CD14-positive monocyte (primary cell): ENCODE measurements at places on chromosomes 12 and 14.
A peak's percentile ranks its signal among the peaks of the same experiment; 100 is the strongest.

GRCh38 chr12:127970491-127970890 lies 296.5 kb upstream of the TMEM132C start:
- DNase-seq = no peak

DNA sequence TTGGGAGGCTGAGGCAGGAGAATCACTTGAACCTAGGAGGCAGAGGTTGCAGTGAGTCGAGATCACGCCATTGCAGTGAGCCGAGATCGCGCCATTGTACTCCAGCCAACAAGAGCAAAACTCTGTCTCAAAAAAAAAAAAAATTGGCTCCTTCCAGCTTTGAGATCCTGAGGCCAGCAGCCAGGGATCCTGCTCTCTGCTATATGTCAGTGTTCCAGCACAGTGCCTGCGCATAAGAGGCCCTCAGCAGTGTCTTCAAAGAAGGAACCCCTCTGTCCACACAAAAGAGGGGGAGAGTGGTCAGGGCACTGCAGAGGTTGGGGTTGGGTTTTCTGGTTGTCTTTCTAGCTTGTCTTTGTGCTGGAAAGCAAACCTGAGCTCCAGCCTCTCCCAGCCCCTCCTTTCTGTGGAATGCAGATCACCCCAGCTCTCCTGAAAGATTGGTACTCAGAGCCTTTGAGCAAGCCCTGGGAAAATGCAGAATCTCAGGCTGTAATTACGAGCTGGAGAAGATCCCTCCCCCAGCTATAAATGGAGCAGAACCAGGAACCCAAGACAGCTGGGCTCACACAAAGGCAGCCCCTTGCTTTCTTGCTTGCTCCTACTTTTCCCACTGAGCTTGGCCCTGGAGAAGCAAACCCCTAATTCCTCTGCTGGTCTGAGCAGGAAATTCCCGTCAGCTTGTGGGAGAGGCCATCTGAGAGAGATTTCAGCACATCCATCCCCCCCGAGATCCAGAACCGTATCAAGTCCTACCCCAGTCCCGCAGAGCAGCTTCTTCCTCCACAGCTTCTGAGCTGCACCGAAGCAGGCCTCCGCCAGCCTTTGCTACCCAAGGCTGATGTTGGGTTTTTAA lies 205.7 kb downstream of the ZFP36L1 start:
- no peak for DNase-seq

DNA sequence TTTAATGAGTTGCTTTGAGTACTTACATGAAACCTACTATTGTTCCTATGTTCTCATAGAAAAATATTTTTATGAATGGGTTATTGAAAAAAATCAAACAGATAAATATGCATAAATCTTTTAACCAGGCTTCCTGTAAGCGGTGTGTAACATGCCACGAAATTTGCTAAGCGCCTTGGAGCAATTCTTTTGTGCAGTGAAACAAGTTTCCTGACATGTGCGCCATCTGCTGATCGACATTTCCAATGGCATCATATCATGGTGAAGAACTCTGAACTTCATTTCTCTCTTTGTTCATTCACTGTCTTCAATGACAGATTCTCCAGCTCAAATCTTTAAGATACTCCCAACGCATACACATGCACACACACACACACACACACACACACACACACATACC lies 145.6 kb upstream of the NAV3 start:
- DNase-seq = no peak

- DNase-seq = peak; percentile 21
Measured at GRCh38 chr14:63478010-63478409, 65.2 kb downstream of the PPP2R5E start.

- no peak for DNase-seq
Measured at GRCh38 chr14:39083127-39083526, 19.9 kb downstream of the SEC23A start.

GRCh38 chr12:50725011-50725942 lies 38.6 kb upstream of the ATF1 start:
- no peak for DNase-seq

DNA sequence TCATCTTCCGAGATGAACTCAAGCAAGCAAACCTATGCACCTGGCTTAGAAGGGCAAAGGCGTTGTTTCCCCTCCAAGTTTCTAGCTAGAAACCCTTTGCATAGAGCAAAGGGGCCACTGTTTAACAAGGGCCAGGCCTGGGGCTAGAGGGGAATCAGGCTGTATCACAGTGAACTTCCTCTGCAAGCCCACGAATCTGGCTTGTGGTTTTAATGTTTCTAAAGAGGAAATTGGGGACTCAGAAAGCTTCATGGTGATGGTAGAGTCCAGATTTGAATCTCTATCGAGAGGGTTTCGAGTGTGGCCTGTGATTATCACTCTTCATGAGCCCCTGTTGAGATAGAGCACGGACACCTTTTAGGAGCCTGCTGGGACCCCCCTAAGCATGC lies 189.9 kb downstream of the VRK1 start:
- DNase-seq = no peak

- DNase-seq = no peak
Measured at GRCh38 chr14:22500525-22500924, 88.5 kb downstream of the DAD1 start.

DNA sequence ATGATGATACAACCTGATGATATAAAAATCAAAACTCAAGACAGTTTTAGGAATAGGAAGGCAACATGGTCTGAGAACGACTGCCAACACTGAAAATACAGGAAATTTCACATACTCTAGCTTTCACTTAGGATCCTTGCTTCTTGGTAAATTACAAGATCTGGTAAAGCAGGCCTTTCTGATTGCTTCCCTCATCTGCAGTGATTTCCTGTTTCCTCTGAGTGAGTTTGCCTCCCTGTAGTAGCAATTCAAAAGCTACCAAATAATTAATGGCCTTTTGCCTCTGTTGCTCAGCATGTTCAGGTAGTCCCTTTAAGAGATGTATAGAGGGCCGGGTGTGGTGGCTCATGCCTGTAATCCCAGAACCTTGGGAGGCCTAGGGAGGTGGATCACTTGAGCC lies 2.0 kb upstream of the IRAK3 start:
- peak; percentile 39 for DNase-seq

- no peak for DNase-seq
Measured at GRCh38 chr14:50943261-50943942, 881 bp downstream of the PYGL start.

DNA sequence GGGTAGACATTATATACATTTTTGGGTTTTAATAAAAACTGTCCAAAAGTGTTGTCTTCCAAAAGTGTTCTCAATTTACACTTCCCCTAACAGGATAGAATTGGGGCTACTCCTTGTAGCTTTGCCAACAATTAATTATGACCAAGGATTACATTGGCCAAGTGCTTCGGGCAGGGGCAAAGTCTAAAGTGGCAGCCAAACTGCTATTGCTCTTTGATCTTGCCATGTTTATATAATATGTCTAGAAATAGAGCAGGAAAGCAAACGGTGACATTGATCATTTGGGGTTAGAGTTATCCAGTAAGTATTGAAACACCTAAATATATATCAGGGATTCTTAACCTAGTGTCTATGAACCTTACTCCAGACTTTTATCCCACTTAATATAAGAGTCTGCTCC lies 31.2 kb upstream of the IGF1 start:
- no peak for DNase-seq

DNA sequence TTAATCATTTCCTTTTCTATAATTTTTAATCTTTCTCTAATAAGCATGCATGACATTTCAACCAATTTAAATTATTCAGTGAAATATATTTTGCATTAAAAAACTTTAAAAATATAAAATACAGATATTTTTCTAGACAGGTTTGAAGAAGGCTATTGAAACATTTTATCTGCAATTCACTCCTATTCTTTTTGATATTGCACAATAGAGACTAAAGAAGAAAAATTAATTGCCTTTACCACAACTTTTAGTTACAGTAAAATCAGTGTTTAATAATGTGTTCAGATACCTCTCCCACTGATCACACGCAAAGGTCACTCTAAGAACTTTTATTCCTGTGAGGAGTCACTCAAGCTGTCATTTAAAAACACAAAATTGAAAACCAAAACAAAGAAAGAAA lies 1416.7 kb downstream of the FSCB start:
- no peak for DNase-seq

GRCh38 chr14:75442642-75443041 lies 14.8 kb downstream of the JDP2 start:
- DNase-seq = no peak

DNA sequence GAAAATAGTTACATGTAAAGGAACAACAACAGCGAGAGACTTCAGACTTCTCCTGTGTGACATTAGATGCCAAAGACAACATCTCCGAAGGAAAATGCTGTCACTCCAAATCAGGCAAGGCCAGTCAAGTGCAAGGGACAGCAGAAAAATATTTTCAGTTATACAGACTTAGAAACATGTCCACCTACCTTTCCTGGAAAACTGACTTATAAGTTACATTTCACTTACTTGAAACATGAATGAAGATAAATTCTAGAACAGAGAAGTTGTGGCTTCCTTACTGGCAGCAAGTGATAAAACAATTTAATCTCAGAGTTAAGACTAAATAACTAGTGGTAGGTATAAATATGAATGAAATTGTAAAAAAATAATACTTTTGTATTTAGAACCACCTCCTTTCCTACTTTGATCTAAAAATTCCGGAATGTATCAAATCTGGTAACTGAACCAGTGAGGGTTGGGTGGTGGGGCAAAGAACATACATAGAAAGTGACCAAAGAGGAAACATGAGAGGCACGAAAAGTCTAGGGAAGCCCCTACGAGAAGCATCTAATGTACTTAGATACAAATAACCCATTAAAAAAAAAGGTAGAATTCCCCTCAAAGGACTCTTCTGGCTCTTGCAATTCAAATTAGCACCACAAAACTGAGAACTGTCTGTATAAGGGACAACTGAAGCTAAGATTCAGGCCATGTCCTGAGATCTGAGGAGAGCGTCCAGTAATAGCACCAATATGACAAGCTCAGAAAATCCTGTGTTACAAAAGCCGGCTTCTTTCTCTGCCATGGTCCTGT lies 21.2 kb downstream of the MTHFD1 start:
- DNase-seq = no peak

- no peak for DNase-seq
Measured at GRCh38 chr14:52342849-52343596, 28.9 kb downstream of the PTGER2 start.

DNA sequence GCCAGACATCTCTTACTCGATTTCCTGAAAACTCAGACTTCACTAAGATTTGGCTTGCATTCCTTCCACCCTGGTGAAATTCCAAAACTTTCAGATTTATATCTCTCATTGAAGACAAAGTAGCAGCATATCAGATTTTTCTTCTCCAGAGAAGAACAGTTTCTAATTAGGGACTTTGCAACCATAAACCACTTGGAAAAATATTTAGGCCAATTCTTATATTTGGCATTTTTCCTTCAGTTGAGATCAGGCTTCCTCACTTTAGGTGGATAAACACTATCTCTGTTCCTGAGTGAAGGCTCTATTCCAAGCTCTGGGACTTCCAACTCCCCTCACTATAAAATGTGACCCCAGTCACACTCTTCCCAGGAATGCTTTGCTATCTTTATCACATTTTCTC lies 1434.3 kb upstream of the FLRT2 start:
- DNase-seq = no peak

- DNase-seq = no peak
Measured at GRCh38 chr12:46659032-46659650, 166.7 kb downstream of the SLC38A4 start.

DNA sequence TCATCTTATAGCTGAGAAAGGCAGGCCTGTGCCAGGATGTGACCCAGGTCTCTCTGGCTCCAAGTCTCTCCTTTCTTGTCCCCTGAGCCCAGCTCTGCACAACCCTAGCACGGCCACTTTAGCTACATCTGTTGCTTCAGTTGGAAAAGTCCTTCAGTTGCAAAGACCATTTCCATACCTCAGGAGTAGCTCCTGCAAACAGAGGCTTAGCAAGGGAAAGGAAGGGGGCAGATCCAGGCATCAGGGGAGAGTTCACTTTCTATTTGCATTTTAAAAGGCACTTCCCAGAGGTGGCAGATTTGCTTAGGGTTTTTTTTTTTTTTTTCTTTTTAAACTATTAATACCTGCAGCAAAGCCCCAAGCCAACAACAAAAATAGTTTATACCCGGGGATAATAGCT lies 3.0 kb upstream of the PITPNM2 start:
- no peak for DNase-seq

GRCh38 chr12:50166799-50167048 lies 445 bp downstream of the CERS5 start:
- DNase-seq = peak; percentile 21

DNA sequence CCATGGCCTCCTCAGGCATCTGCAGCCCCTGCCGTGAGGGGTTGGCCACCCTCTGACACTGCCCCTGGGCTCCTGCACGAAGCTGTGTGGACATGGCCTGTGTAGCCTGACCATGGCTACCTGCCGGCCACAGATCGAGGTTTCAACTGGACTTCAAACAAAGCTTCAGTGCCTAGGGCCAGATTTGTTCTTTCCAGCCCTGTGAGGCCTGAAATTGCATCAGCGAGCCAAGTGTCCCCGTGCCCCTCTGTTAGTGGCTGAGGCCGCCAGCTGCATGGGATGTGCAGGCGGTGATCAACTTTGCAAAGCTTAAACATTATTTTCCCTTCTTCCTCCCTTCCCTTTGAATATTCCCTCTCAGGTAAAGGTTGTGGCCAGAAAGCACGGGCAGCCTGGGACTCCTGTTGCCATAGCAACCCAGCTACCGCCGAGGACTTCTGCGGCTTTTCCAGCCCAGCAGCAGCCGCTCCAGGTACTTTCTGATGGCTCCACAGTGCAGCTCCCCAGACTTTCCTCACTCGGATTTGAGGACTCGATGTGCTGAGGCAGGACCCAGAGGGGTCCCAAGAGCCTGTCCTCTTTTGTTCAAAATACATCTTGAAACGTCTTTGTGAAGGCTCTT lies 35.8 kb downstream of the DDX51 start:
- DNase-seq = no peak

DNA sequence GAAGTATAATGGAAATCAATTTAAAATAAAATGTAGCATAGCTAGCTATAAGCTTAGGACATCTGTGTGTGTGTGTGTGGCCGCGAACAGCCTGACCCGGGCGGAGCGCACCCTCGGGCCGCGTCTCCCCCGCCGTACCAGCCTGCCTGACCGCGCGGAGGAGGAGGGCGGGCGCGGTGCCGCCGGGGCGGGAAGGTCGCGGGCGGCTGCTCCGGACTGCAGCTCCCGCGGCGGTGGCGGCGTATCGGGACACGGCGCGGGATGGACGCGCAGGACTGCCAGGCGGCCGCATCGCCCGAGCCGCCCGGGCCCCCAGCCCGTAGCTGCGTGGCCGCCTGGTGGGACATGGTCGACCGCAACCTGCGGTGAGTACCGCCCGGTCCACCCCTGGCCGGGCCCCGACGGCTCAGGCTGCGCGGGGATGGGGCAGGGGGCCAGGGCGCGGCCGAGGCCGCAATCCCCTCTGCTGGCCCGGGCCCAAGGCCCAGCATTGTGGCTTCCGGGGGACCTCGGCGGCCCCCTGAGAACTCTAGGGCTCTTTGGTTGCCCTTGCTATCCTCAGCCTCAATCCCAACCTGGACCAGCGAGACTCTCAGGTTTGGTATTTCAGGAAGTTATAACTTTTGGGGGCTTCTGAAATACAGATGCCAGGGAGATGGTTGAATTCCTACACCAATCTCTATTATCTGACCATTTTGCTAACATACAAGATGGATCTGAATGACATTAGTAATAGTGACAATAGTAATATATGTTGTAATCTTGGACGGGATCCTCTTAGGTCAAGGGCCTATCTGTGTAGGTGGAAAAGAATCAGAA lies at the start of gene ABHD12B:
TSS of gene ABHD12B (plus strand) at position 140 of the 819 bp plus-strand sequence. CDS start at position 262, 122 bp downstream.
- DNase-seq = no peak
